ENCODE measurements at places on chromosomes 16 and 17. TPM values are rescaled to one million over a fixed set of nuclear protein-coding genes. Genes with fewer than 3 reads are reported as not detected.

DNA sequence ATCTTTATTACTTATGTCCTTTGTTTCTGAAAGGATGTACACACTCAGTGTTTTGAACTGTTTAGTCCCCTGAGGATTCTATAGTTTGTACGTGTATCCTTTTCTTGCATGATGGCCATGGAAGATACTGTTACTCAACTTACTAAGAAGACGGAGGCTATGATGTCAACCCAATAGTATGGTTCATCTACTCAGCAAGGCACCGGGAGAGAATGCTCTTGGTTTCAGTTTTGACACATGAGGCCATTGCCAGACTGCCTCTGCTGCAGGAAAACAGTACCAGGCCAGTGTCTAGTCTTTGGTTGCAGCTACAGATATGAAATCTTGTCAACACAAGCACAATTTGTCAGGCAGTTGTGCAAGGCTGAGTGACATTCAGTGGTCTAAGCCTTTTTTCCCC, 134.5 kb downstream of the MRTFB start:
- DNase-seq: no peak

DNA sequence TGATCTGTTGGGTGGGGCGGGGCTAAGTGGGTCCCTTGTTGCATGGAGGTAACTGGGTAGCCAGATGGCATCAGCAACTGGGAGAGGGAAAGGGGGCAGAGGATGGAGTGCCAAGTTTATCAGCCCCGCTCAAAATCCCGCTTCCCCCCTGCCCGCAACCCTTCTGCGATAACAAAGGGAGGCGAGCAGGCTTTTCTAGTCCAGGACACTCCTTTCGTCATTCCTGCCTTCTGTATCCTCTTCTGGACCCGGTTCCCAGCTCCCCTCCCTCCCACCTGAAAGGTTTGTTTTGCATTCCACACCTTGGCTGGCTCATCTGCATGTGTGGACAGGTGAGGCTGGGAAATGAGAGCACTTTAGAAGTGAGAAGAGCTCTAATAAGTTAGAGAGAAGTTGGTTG, 53.3 kb downstream of the HLF start:
- DNase-seq: no peak

DNA sequence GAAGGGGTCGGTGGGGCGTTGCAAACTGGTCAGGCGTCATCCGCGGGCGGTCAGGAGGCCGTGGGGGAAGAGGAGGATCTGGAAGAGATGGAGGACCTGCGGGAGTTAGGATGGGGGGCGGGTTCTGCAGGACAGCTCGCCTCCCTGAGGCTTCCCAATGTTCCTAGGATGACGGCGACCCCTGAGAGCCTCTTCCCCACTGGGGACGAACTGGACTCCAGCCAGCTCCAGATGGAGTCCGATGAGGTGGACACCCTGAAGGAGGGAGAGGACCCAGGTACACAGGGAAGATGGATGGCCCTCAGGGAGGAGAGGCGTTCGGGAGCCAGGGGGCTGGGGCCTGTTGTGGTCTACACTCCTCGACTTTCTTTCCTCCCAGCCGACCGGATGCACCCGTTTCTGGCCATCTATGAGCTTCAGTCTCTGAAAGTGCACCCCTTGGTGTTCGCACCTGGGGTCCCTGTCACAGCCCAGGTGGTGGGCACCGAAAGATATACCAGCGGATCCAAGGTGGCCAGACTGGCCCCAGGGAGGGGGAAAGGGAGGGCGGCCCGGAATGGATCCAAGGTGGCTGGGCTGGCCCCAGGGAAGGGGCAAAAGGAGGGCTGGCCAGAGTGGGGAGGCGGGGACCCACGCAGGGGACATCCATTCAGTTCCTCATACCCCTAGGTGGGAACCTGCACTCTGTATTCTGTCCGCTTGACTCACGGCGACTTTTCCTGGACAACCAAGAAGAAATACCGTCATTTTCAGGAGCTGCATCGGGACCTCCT, 839 bp downstream of the PLD2 start:
- DNase-seq: no peak

- no peak for DNase-seq
Measured at GRCh38 chr17:562174-562573, 152.5 kb downstream of the VPS53 start.

GRCh38 chr16:81421536-81421935, 23.1 kb upstream of the CMIP start:
- DNase-seq: no peak

SMURF2 gene
- 68.7 TPM for total RNA-seq

PRDM7 gene
- total RNA-seq: not detected

Measured in M059J (cell line).